ENCODE measurements at places on chromosomes 5 and 9.
A peak's percentile ranks its signal among the peaks of the same experiment; 100 is the strongest.

DNA sequence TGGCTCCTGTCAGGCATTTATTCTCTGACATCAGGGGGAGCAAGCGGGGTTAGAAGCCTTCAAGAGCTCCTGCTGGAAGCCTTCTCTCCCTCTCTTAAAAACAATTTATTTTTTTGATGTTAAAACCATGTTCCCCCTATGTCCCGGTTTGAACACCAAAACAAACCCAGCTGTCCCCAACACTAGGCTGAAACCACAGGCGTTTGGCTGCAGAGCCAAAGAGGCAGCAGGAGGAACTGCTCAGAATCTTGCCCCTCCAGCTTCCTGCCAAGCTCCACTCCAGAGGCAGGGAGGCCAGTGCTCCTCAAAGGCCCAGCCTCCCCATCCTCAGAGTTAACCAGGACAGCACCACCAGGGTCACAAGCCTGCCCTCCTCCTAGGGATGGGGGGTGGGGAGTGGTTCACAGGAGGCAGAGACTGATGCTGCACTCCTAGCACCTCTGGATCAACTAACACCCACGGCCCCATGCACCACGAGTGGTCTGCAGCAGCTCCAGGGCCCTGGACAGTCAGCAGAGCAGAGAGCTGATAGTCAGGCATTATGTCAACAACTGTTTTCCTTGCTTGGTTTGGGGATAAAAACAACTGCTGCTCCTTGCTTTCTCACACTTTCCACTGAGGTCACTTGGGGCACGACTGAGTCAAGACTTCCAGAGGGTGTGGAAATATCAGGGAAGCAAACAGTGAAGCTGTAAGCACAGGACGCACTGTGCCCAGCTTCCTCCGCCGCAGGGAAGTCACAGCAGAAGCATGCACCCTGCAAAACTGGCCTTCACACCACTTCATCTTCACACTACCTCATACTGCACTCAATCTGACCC lies 96.5 kb upstream of the ADRA1B start:
- DNase-seq, result no peak

DNA sequence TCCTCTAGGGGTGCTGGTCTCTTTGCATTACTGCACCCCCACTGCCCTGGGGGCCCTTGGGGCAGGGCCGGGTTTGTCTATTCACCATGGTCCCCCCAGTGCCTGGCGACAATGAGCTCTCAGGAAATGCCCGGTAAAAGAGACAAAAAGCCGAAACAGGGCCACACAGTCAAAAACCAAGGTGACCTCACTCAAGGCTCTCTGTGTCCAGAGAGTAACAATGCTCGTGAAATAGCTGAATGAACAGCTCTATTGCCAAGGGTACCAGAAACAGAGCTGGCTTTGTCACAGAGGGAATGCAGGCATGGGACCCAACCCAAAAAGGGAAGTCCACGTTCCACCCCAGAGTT lies 16.0 kb downstream of the SH3PXD2B start:
- DNase-seq, result no peak

DNA sequence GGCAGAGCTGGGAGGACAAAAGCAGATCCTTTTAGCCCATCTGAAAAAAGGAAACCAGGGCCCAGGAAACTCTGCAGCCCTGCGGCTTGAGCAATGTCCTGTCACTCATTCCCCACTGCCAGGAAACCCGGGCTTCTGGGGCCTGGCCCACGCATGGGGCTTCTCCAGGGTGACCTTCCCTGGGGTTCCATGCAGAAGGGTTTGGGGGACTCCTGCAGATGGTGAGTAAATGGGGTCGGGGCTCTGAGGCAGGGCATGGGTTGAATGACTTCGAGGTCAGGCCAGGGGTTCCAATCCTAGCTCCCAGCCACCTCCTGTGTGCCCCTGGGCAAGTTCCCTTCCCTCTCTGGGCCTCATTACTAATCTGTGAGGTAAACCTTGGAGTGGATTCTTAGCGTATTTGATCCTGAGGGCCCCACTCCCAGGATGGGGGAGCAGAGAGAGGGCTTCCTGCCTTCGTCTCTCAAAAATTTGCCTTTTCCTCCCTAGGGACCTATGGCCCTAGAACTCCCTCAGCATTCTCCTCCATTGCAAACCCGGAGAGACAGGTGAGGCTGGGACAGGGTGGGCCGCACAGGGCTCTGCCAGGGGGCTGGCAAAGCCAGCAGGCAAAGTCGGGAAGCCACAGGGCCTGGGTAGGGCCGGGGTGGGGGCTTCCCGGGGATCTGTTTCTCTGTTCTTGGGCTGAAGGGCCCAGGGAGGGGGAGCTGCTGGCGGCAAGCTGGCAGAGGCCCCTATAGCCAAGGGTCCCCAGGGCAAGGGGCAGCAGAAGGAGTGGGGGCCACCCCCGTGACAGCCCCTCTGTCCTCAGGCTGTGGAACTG lies 25.8 kb downstream of the ADGRD2 start:
- no peak for DNase-seq

DNA sequence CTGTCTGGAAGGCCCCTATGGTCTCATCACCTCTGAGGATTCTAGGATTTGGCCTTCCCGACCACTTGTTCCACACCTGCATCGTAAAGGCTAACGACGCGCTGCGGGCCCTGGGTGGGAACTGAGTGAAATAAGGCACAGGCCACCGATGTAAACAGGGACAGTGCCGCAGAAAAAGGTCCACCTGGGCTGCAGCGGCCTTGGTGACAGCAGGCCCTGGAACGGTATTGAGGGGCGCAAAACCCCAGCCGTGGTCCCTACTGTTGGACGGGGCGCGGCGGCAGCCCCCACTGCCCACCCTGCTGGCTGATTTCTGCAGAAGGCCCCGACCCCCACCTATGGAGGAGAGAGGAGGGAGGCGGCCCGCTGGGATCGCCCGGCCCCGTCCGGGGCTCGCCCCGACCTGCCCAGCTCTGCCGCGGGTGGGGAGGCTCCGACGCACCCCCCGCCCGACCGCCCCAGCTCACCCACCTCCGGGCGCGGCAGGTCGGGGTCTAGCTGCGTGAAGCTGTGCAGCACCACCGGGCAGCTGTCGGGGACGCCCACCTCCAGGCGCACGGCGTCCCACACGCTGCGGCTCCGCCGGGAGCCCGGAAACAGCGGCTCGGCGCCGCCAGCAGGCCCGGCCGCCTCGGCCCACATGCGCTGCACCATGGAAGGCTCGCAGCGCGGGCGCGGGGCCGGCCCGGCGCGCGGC lies 391 bp downstream of the RALGDS start:
- DNase-seq, result no peak

DNA sequence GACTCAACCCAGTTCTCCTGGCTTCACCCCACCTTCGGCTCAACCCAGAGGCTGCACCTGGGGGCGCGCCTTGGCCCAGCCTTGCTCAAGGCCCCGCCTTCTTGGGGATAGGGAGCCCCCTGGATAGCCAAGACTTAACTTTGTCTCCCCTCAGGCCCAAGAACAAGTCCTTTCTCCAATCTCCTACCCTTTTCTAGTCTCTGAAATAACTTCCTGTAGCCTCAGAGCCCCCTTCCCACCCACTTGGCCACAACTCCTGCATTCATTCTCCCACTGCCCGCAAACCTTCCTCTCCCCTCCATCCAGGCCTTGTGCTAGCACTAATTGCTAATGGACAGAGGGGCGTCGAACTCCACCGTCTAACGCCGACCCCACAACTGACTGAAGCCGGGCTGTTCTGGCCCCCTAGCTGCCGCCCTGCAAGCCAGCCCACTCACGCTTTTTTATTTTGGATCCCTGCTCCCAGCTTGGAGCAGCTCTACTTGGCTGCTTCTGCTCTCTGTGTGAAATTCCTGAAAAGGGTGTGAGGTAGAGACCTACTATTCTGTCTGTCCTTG lies 579 bp upstream of the ASTN2 start:
- no peak for DNase-seq

DNA sequence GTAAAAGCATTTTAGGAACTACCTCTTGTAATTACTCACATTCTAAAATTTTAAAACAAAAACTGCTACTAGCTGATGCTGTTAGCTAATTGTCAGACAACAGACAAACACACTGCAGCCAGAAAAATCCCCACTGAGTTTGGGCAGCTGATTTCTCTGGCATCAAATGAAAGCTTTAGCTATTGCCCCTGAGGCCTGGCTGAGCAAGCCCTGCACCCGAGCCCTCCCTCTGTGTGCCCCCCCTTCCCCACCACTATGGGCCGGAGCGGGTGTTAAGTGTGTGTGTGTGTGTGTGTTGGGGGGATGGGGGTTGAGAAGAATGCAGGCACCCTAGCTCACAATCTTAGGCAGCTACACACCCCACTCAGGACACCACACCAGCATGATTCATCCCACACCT lies 2.4 kb downstream of the NEUROG1 start:
- DNase-seq, result no peak

DNA sequence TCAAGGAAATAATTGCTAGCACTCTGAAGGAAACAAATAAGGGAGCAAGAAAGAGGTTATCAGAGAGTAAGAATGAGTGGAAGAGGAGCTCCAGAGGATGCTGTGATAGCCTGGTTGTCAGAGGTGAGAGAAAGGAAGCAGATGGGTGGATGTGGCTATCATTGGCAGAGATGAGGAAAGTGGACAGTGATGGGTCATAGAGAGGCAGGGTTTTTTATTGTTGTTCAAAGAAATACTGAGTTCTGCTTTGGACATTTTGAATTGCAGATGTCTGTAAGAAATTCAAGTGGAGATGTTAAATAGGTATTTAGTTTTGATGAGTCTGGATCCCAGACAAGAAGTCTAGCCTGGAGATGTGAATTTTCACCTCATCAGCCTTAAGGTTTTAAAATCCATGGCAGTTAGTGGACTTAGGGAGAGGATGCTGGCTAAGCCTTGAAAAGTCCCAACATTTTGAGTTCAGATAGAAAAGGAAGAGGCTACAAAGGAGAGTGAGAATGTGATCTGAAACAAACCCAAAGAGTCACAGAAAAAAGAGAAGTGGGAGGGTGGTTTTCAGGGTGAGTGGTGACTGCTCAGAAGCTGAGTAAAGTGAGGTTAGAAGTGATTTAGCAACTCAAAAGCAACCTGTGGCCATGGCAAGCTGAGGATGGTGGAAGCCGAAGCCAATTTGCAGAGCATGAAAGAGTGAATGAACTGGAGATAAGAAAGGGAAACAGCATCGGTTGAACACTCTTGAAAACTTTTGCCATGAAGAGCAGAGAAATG lies 50.4 kb downstream of the PPIC start:
- DNase-seq, result no peak

DNA sequence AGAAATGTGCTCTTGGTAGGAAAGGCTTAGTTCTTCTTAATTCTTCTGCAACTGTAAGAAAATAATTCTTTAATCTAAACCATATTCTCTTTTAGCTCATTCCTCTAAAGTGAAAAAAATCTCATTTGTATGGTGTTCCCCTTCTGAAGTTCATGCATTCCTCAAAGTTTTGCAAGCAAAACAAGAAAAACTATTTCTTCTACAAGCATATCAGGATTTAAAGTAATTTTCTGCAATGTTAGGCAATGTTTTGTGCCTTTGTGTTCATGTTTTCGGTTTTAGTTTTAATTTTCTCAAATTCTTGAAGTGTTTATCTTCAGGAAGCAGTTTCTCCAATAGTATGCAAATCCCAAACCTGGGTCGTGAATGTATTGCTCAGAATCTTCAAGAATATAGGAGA lies 12.7 kb upstream of the GPR21 start:
- DNase-seq, result no peak

GRCh38 chr5:31863991-31864411 lies 225.1 kb downstream of the PDZD2 start:
- DNase-seq, result no peak

DNA sequence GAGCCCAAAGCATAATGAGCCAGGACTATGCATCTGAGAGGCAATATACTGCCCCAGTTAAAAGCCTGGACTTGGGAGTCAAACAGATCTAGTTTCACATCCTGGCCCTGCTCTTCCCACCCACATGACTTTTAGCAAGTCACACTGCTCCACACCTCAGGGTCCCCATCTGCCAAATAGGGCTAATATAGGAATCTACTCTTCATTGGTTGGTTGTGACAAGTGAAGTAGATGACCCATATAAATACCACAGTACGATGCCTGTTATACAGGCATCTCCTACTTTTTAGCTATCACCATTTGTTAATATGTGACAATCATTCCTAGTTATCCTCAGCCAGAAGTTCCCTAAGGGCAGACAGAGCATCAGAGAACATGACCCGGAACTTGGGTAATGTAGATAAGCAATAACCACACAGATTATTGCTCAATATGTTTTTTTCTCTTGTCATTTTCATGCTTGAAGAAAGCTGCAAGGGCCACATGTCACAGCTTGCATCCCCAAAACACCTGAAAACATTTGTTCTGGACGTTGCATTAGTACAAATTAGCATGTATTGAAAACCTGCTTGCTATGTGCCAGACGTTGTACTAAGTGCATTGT lies 20.4 kb downstream of the ADAM19 start:
- DNase-seq, result no peak

GRCh38 chr9:72807765-72808445 lies 144.9 kb downstream of the ALDH1A1 start:
- DNase-seq, result peak; percentile 5

DNA sequence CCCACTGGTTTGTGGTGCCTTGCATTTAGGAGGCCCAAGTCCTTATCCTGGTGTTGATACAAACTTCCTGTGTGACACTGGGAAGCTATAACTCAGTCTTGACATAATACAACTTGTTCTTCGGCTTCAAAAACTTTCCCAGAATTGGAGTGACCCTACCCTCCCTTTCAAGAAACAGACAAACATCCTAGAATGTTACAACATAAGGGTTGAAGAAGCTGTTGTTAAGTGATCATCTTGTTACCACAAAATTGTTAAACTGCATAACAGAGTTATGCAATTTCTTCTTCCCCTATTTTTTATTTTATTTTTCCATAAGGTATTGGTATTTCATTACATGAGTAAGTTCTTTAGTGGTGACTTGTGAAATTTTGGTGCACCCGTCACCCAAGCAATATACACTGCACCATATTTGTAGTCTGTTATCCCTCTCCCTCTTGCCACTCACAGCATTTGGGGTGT lies 21.3 kb downstream of the TLR4 start:
- no peak for DNase-seq

GRCh38 chr5:38299585-38299984 lies 41.2 kb downstream of the EGFLAM start:
- no peak for DNase-seq

DNA sequence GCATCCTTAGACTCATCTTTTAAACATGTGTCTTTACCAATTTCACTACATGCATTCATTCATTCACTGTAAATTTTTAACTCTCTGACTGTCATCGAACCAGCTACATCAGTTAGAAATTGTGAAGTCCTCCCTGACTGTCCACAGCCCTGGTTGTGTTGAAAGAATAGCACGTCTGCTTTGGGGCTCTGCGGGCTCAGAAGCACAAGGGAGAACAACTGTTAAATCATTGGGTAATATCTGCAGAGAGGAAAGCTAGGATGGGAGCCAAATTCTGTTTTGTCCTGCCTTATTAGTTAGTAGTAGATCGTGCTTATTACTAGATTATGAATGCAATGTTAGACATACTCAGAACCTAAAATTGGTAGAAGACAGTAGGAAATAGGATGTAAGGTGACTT lies 26.3 kb upstream of the FAM120AOS start:
- no peak for DNase-seq

GRCh38 chr5:154706416-154706815 lies 48.8 kb upstream of the LARP1 start:
- DNase-seq, result no peak
